B cell (primary cell): ENCODE measurements at places on chromosomes 16 and 17.

DNA sequence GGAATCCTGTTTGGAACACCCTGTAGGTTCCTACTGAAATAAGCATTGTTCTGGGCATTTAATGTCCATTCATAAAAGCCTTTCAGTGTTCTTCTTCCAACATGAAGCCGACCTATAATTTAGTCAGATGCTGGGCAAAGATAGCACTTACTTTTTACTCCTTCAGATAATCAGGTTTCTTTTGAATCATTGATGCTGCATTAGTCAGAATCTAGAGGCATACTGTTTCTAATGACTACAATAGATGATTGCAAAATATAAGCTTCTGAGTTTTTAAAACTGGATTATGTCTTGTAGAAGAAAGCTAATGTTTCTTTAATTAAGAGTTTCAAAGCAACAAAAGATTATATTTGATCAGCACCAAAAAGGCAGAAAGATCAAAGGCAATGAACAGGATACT, 16.0 kb downstream of the MMD start:
- no peak for DNase-seq

- no peak for DNase-seq
These were observed 897 bp downstream of the TP53I13 start for GRCh38 chr17:29569245-29569950.

- no peak for DNase-seq
These were observed 3.8 kb upstream of the TMEM220 start for GRCh38 chr17:10733666-10734065.

- no peak for DNase-seq
These were observed 99.8 kb downstream of the KPNA2 start for GRCh38 chr17:68135141-68135887.
